NK-92 treated with Interleukin-12 subunit alpha and Interleukin-12 subunit beta, amount 100 ng/mL, for 24 hours (cell line): ENCODE measurements at places on chromosomes 6 and 20.

- no peak for DNase-seq
Measured at GRCh38 chr20:18624948-18625347, 37.1 kb downstream of the DTD1 start.

GRCh38 chr6:60867548-60867947 lies 1418.5 kb downstream of the KHDRBS2 start:
- no peak for DNase-seq

- peak; percentile 73 for DNase-seq
Measured at GRCh38 chr6:42451333-42452170, at the start of gene TRERF1. Gene TRERF1, minus strand, starts transcription at chr6:42451926. Its CDS starts 182,336 bp downstream, at chr6:42269590.

DNA sequence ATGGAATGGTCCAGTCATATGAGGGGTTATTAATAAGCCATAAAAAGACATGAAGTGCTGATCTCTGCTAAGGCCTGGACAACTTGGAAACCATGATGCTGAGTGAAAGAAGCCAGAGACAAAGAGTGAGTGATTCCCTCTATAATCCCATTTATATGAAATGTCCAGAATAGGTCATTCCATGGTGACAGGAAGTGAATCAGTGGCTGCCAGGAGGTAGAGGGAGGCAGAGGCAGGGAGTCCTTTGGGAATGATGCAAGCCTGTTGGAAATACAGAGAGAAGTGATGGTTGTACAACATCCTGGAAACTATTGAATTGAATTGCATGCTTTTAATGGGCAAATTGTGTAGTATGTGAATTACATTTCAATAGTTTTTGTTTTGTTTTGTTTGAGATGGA lies 26.4 kb downstream of the ANKRD60 start:
- DNase-seq, result no peak

DNA sequence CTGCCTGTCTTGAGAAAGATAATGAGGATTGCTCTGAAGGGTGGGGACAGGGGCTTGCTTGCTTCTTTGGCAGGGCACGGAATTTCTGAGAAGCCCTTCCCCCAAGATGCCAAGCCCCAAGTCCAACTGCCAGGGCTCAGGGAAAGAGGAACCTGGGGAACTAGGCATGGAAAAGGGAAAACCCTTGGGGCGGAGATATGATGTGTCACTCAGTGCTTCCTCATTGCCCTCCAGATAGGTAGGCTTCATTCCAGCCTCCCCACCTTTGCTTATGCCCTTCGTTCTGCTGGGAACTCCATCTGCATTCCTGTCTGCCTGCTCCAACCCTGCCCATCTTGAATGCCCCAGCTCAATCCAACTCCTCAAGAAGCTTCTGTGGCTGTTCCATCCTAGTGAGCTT lies 61.2 kb downstream of the VEGFA start:
- no peak for DNase-seq

GRCh38 chr6:53492860-53493634 lies 51.9 kb downstream of the GCLC start:
- no peak for DNase-seq

GRCh38 chr20:8305449-8305978 lies 173.4 kb downstream of the PLCB1 start:
- DNase-seq, result peak; percentile 48

GRCh38 chr6:13796781-13797180 lies 17.6 kb downstream of the MCUR1 start:
- DNase-seq, result no peak

GRCh38 chr6:12555267-12555666 lies 161.3 kb upstream of the PHACTR1 start:
- no peak for DNase-seq

DNA sequence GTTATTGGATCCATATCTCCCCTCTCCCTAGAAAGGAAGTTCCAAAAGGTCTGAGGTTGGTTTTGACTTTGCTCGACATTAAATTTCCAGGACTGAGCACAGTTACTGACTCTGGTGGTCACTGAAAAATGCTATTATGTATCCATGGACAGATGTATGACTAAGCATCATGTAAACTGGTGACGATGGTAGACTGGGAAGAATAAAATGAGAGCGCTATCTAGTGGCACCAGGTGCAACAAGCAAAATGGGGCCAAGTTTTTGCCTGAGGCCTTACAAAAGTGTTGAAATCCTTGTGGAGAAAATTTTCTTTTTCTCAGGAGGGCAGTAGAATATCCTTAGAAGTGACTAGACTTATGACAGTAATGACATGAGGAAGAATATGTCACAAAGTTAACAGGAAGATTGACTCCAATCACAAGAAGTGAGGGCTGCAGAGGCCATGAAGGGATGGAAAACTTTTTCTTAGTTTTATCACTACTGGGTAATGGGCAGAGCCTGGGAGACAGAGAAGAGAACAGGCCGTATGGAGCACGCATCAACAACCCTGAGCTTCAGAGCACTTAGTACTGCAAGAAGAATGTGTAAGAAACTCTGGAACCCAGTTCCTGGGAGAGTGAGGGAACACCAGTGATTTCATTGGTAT lies 88.9 kb upstream of the ELOVL5 start:
- DNase-seq, result no peak

DNA sequence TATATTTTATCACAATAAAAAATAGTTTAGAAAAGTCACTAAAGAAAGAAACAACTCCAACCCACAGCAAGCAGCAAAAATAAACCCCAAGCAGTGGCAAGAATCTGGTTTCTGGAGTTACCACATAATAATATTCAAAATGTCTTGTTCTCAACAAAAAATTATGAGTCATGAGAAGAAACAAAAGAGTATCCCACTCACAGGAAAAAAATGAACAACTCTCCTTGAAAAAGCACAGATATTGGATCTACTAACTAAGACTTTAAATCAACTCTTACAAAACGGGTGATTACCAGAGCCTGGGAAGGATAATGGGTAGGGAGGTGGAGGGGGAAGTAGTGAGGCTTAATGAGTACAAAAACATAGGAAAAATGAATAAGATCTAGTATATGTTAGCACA lies 425.6 kb downstream of the PLCB1 start:
- DNase-seq, result no peak

GRCh38 chr20:57785720-57786119 lies 75.9 kb upstream of the PMEPA1 start:
- no peak for DNase-seq

DNA sequence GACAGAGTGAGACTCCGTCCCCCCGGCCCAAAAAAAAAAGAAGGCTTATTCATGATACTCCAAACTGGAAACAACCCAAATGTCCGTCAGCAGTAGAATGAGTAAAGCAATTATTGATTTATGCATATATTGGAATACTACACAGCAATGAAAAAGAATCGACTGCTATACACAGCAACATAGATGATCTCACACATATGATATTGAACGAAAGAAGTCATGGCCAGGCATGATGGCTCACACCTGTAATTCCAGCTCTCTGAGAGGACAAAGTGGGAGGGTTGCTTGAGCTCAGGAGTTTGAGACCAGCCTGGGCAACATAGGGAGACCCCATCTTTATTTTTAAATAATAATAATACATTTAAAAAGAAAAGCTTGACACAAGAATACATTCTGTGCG lies 28.5 kb downstream of the BCAS4 start:
- DNase-seq, result no peak

GRCh38 chr20:33790566-33790965 lies 20.6 kb upstream of the CHMP4B start:
- no peak for DNase-seq

DNA sequence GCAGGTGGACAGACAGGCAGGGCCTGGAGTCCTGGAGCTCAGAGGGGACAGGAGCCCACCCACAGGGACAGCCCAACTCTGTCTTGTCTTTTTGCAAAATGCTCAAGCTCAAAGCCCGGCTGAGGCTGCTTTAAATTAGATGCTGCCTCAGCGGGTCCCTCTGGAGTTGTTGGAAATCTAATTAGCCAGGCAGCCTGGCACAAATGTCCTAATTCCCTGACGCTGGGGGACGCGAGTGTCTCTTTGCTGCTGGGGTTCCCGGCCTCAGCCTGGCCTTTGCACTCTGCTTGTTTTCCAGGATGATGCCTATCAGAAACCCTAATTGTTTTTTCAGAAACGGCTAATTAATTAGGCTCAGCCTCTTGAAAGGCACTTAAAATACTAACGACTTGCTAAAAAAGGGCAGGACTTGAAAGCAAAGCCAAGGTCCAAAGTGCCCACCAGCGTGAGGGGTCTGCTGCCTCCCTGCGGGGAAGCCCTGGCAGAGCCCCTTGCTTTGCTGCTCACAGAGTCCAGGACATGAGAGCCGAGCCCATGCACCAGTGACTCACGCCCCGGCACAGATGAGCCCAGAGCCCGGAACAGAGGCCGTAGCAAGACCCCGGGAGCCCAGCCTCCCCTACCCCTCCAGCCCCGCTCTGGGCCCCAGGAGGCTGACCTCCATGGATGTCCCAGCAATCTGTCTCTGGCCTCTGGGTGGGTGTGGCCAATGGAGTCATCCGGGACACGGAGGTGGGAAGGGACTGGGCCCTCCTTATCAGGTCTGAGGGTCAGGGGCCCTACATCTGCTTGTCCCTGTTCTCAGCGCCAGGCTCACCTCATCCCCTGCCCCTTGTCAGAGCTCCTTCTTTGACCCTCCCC lies 46.0 kb upstream of the BHLHE23 start:
- DNase-seq, result no peak

DNA sequence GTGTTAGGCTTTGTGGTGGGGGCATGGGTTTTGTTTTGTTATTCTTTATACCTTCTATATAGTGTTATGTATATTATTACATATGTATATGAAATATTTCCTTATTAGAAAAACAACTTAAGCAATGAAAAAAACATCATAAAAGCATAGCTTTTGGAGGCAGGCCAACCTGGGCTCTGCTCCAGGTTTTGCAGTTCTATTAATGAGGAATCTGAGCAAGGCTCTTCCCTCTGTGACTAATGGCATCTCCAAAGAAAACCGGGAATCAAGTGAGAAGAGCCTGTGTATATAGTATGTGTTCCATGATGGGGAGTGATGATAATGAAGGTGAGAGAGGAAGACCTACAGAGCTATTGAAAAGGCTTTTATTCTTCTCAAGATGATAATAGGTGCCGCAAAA lies 291.1 kb downstream of the CLIC5 start:
- DNase-seq, result no peak

GRCh38 chr6:146871611-146872425 lies 273.0 kb downstream of the ADGB start:
- DNase-seq, result no peak

DNA sequence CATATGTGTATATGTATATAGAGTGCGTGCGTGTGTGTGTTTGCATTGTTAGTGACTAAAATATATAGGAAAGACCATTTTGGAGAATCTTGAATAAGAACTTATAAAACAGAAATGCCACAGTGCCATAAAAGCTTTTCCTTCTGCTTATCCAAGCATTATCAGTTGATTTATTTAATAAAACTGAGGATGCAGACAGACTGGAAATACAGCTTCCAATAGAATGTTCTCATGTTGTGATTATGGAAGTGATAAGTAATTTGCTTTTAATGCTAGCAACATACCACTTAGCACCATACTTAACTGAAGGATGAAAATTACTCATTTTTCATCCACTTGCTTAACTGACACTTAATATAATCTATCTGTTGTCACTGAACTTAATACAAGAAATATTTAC lies 820.1 kb downstream of the TFAP2A start:
- no peak for DNase-seq

- DNase-seq, result peak; percentile 12
Measured at GRCh38 chr6:47787620-47788497, 6.0 kb downstream of the OPN5 start.

- no peak for DNase-seq
Measured at GRCh38 chr6:6699741-6700367, 111.3 kb downstream of the LY86 start.

GRCh38 chr6:117404548-117404947 lies 21.2 kb downstream of the ROS1 start:
- no peak for DNase-seq

- DNase-seq, result no peak
Measured at GRCh38 chr6:143258945-143259344, 191.6 kb downstream of the ADAT2 start.

DNA sequence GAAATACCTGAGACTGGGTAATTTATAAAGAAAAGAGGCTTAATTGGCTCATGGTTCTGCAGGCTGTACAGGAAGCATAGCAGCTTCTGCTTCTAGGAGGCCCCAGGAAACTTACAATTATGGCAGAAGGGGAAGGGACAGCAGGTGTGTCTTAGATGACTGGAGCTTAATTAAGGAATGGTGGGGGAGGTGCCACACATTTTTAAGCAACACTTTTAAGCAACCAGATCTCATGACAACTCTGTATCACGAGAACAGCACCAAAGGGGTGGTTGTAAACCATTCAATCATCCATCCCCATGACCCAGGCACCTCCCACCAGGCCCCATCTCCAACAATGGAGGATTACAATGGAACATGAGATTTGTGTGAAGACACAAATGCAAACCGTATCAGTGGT lies 26.9 kb downstream of the FIG4 start:
- no peak for DNase-seq

DNA sequence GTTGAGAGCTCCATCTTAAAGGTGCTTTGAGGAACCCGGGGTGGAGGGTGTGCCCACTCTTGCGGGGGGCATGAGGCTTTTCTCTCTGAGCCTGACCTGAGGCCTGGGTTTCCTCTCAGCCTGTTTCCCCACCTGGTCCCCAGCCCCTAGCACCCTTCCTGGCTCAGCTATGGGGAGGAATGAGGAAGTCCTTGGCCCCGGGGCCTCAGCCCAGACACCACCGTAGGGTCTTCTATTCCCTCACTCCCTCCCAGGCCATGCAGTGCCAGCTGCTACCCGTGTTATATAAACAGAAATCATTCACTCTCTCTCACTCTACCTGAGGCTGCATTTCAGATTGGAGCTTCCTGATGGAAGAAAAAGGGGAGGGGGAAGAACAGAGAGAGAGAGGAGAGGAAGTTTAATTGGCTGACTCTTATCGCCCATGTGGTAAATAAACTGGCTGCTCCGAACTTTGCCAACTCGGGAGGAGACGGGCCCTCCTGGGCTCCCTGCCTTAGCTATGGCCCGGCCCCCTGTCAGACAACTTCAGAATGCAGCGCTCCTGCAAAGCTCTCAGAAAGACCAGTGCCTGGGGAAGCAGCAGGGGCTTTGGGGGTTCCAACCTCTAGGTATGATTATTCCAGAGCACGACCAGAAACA lies 2.8 kb downstream of the CDH22 start:
- DNase-seq, result no peak

GRCh38 chr6:47785182-47785581 lies 3.4 kb downstream of the OPN5 start:
- DNase-seq, result no peak

GRCh38 chr20:58708246-58708931 lies 15.8 kb downstream of the NPEPL1 start:
- DNase-seq, result no peak

DNA sequence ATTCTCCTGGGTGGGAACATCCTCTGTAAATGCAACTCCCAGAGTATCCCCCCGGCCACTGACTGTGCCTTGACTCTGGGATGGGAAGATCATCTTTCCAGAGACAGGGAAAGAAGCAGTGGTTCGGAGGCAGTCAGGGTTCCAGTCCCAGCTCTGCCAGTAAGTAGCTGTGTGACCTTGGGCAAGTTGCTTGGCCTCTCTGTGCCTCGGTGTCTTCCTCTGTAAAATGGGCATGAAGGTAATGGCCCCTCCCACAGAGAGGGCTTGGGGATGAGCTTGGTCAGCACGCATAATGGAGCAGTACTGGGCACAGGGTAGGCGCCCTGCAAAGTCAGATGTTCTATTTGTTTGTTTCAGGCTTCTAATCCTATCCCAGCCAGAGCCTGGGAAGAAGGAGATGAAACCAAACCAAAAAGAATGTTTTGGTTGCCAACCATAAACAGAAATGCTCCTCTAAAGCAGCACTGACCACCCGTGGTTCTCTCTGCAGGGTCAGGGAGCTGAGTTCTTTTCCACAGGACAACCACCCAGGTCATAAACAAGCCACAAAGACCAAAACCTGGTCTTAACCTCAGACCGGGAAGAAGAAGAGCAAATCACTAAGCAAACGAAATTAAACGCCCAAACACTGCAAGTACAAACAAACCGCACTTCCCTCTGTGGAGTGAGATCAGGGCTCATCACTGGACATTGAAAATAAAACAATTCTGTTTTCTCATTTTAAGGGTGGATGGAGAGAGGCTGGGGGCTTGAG lies 381.0 kb upstream of the SULF2 start:
- DNase-seq, result no peak
